ENCODE measurements at places on chromosomes 5 and 9. TPM values are rescaled to one million over a fixed set of nuclear protein-coding genes. Genes with fewer than 3 reads are reported as not detected.

DNA sequence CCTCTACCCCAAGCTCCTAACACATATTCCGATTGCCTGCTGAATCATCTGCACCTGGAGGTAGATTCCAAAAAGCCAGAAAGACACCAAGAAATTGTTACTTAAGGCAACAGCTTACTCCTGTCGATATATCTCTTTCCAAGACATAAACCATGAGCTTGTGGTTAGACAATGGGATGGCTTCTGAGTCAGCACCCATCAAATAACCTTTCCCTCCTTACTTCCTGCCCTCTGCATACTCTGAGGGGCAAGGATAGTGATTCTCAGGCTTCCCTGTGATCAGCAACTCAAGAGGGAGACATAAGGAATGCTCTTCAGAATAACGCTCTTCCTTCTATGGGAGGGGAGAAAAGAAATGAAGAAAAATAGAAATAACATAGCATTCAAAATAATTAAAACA, 70.9 kb downstream of the TMEM215 start:
- DNase-seq: no peak

DNA sequence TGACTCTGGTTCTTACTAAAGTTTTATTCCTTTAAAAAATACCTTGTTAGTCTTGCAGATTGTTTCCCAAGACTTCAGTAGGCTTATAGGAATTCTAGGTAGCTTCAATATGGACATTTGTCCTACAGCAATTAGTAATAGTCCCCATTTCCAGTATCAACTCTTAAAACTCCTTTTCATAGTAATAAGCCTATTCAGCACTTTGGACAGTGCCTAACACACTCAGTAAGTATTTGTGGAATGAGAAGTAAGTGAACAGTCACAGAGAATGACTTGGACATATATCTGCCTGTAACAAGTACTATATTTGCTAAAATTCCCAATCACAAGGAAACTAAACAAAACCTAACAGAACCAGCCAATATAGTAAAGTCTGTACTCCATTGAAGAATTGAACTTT, 1291.8 kb upstream of the DMAC1 start:
- DNase-seq: no peak

The GABRA1 gene
- not detected for total RNA-seq

GRCh38 chr9:3080951-3081350, 237.1 kb upstream of the PUM3 start:
- no peak for DNase-seq

DNA sequence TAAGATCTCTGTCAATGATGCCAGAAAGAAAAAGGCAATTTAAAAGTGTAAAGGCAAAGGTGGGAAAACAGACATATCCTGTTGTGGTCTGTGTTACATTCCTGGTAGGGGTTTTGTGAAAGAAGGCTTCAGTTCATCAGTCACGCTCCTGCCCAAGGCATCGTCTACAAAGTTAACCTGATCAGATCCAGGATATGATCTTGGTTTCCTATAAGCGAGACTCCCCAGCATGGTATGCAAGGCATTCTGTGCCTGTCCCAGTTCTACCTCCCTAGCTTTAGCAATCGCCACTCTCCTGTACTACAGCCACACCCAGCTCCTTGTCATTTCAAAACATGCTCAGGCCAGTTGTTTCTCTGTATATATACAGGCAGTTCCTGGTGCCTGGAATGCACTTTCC, 58.0 kb upstream of the PTPN3 start:
- DNase-seq: peak; percentile 80

- no peak for DNase-seq
Observed at GRCh38 chr9:130336027-130336610, 70.6 kb downstream of the HMCN2 start.

- DNase-seq: no peak
Observed at GRCh38 chr5:4563400-4563799, 576.7 kb upstream of the ADAMTS16 start.

The HRH2 gene
- not detected for total RNA-seq

- no peak for DNase-seq
Observed at GRCh38 chr5:151254556-151254955, 1.6 kb downstream of the GM2A start.

The FOXD4 gene
- 0.93 TPM for total RNA-seq

The PHPT1 gene
- 103 TPM for total RNA-seq

The MARCHF3 gene
- total RNA-seq: 0.61 TPM

- no peak for DNase-seq
Observed at GRCh38 chr5:66553916-66554575, 42.1 kb upstream of the MAST4 start.

- no peak for DNase-seq
Observed at GRCh38 chr9:121626012-121626411, 25.4 kb upstream of the DAB2IP start.

GRCh38 chr5:17147617-17148016, 69.8 kb upstream of the BASP1 start:
- no peak for DNase-seq

DNA sequence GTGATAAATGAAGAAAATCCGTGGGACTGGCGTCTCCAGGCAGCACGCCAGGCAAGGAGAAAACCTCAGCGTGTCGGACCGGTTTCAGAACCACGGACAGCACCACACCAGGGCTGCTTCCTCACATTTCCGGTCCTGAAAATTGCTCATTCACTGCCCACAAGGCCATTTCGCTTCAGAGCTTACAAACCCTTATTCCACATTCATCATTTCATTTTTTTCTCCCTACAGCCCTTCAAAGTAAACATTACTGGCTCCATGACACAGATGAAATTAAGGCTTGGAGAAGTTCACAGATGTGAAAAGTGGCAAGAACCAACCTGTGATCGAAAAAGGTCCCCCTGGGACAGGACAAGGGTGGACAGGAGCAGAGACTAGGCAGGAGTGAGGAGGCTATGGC, 1.5 kb upstream of the GPRIN1 start:
- DNase-seq: peak; percentile 73

GRCh38 chr9:132797861-132798659, 80.0 kb downstream of the AK8 start:
- DNase-seq: no peak

DNA sequence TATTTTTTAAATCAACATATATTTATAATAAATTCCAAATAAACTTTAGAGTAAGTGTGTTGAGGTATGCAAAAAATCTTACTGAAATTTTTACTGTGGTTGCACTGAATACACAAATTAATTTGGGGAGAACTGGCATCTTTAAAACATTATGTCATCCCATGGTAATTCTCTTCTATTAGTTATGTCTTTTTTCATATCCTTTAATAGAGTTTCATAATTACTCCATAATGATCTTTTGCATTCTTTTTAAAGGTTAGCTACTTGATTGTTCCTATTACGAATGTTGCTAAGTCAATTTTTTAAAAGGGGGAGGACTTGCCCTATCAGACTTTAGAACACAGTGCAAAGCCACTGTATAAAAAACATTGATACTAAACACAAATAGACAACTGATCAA, 26.8 kb downstream of the SSBP2 start:
- no peak for DNase-seq

DNA sequence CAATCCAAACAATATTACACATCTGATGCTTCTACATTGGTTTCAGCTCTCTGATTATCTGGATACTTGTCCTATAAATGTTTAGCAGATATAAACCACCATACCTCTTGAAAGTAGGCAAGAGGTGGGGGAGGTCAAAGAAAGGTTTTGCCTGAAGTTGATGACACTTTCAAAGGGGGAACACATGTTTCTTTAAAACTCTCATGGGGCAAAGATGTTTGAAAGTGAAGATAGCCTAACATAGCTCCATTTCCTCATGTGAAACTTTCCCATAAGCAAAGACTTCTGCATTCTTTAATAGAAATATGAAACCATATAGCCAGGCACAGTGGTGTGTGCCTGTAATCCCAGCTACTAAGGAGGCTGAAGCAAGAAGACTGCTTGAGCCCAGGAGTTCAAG, 62.1 kb downstream of the CETN3 start:
- no peak for DNase-seq

GRCh38 chr5:178418471-178419010, 171.7 kb downstream of the COL23A1 start:
- DNase-seq: no peak

- DNase-seq: no peak
Observed at GRCh38 chr9:96009690-96010472, 134.4 kb downstream of the ERCC6L2 start.

GRCh38 chr9:73230251-73230650, 78.6 kb downstream of the ANXA1 start:
- no peak for DNase-seq

GRCh38 chr9:133989625-133990365, 2.3 kb downstream of the VAV2 start:
- DNase-seq: no peak

The AMBP gene
- 2.6 TPM for total RNA-seq

DNA sequence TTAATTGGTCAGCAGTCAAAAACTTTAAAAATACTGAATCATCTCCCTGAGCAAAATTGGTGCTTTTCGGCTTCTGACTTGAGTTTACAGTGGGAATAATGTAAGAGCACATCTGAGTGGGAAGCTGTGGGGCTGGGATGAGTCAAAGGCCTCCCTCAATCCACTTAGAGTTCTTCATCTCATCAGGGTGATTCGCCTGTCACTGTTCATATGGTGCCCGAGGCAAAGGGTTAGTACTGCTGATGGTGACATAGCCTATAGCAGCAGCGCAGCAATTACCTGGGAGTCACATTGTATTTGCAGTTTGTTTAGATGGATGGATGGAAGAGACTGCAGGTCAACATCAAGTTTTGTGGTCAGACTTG, 113.8 kb upstream of the ZNF608 start:
- no peak for DNase-seq
